ENCODE measurements at places on chromosomes 3 and 15.

- DNase-seq: no peak
Observed at GRCh38 chr3:196207159-196207832, 3.9 kb downstream of the ZDHHC19 start.

GRCh38 chr3:15329046-15330005 lies 3.1 kb downstream of the SH3BP5 start:
- no peak for DNase-seq

DNA sequence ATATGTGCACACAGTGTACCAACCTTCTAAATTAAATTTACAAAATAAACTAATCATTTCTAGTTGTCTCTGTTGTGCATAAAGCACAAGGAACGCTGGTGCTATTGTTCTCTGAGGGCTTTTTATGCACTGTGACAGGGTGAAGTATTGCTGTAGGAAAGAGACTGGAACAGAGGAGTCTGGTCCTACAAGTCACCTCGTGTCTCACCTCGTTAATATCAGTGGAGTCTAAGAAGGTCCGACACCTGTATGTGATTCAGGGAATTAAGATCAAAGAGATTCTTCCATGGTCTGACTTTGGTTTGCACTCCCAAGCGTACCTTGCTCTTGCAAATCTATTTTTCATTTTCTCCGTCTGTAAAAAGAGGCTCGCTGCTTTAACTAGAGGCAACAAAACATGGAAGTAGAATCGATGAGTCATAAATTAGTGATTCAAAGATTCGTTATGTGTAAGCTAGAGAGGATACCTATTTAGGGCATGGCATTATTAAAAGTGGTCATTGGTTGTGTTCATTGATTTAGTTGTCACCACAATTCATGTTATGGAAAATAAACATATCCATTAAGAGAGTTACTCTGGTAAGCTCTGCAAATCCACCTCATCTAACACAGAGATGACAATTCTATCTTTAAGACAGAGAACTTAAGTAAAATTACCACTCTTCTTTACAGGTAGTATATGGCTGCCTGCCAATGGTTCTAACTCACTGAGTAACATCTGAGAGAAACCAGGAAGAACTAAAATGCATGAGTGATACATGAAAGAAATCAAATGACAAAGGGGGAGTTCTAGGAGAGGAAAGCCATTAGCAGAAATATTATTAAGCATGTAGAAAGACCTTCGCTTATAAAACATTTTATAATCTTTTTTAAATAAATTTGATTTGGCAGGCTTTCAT lies 219.4 kb upstream of the GBE1 start:
- no peak for DNase-seq

DNA sequence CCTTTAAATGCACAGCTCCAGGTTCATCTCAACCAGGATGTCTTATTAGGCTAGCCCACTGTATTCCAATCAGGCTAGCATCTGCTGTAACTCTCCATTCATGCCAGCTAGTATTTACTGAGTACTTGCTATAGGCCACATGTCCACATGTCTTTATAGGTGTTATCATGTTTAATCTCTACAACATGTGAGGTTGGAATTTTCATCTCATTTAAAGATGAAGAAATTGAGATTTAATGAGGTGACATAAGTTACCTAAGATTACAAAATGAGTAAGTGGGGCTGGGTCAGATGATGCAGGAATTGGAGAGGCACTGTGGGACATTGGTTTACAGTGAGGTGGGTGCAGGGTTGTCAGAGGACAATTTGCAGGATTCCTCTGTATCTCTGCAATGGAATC lies 2.9 kb downstream of the IFT122 start:
- no peak for DNase-seq

DNA sequence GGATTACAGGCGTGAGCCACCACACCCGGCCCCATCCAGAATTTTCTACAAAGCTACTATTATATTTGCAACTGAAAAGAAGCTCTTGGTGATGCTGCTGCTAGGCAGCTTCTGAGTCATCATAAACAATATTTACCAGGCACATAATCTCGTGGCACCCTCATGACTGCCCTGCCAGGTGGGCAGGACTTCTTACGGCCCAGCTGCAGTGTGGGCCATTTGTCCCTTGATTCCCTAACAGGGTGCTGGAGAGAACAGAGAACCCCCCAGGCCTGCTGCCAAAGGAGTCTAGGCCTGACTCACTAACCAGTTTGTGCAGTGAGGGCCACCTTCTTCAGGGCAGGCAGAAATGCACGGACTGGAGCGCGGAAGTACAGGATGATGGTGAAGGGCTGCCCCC lies 4.9 kb downstream of the EPB42 start:
- DNase-seq: no peak

DNA sequence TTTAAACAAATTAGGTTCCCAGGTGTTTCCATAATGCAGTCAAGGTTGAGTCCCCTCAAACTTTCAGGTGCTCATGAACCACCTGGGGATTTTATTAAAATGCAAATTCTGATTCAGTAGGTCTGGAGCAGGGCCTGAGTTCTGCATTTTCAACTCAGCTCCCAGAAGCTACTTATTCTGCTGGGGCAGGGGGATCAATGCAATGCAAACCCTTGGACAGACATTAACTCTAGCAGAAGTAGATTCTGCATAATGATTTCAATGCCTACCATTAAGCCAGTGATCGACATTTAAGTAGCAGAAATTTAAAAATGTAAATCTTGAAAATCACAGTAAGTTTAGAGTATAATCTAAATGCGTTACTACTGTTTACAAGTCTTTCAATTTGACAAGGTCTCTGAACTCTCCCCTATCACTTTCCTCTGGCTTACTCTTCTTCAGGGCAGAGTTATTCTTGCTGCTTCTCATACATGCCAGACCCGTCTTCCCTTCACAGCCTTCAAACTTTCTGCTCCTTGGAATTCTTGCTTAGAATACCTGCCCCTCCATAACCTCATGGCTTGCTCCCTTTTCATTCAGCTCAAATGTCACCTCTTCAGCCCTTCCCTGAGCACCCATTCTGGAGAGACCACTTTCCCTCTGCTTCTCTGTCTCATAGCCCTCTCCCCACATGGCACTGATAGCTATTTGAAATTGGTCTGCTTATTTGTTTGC lies 19.3 kb upstream of the DPPA4 start:
- no peak for DNase-seq

DNA sequence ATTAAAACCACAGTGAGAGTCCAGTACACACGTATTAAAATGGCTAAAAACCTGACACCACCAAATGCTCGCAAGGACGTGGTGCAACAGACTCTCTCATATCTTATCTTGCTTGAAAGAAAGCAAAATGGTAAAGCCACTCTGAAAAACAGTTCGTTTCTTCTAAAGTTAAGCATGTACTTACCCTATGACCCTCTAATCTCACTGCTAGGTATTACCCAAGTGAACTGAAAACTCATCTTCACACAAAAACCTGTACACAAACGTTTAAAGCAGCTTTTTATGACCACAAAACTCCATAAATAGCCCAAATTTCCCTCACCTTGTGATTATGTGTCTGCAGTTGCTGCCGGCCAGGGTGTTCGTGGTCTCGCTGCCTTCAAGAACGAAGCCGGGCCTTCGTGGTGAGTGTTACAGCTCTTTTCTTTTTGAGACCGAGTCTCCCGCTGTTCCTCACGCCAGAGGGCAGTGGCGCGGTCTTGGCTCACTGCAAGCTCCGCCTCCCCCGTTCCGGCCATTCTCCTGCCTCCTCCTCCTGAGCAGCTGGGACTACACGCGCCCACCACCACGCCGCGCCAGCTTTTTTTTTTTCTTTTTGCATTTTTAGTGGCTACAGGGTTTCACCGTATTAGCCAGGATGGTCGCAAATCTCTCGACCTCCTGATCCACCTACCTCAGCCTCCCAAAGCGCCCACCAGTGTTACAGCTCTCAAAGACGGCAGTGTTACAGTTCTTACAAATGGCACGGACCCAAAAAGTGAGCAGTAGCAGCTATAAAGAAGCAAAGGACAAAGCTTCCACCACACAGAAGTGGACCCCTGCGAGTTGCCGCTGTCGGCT lies 165.4 kb downstream of the TJP1 start:
- DNase-seq: no peak

DNA sequence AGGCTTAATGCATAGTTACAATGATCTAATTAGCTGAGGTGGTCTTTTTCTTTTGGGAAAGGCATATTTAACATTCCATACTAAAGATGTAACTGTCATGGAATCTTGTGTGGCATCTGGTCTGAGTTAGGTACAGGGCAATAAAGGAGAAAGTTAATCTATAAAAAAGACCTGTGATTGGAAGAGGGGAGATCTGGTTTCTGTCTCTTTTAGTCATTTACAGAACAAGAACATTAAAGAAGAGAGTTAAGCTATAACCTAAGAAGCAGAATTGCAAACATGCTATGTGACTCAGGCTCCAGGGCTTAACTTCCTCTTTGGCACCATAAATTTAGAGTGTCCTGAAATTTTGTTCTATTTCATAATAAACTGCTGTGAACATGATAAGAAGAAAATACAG lies 47.2 kb upstream of the MME start:
- no peak for DNase-seq

DNA sequence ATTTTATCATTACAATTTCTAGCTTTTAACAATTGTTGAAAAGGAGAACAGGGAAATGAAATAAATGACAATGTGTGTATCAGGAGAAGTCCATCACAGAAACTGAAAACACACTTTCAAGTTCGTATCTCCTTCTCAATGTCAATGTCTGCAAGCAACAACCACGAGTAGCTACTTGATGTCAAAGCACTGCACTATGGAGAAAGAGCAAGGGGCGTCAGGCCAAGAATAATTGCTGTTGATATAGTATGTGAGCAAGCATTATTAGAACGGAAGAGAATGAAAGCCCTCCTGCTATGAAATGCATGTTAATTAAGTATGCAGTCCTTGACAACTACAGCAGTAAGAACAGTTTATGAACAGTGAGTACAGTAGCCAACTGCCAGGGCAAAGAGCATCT lies 1250.1 kb downstream of the ZPLD1 start:
- DNase-seq: no peak

DNA sequence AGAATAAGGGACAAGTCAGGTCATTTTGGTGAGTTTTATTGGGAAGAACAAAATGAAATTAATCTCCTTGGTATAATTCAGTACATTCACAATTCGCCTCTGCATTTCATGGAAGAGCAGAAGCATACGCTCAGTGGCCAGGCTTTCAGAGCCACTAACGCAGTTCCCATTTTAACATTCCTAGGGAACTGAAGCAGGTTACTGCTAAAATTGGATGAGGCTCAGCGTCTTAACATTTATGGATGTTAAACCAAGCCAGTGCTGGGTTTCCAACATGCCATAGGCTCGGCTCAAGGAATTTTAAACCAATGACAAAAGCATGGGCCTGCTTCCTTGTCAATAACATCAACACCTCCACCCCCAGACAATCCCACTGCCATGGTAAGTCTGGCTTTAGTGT lies 172.7 kb upstream of the PRICKLE2 start:
- DNase-seq: no peak

GRCh38 chr15:27850050-27850449 lies 249.1 kb downstream of the OCA2 start:
- DNase-seq: no peak

DNA sequence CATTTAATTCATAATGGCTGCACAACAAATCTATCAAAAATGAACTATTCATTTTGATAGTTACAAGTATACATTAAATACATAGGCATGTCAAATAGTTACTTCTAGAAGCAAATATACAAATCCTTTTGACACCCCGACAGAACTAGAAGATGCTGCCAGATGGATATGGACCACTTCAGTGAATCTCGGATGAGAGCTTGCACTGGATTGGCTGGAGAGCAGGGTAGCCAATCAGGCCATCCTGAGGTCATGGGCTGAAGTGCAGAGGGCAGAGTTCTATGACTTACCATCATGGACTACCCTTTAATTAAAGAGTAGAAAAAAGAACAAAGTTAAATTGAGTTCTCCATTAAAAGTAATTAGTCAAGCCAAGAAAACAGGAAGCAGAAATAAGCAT lies 8.3 kb downstream of the CCNL1 start:
- no peak for DNase-seq

- DNase-seq: no peak
Observed at GRCh38 chr3:195312714-195313113, 41.8 kb upstream of the XXYLT1 start.

- peak; percentile 67 for DNase-seq
Observed at GRCh38 chr15:44584162-44584749, 47.3 kb downstream of the EIF3J start.

Measured in CD4-positive, alpha-beta T cell treated with Interleukin-4 for 1 hour (primary cell).